Thoracic aorta (tissue), 2 donors: ENCODE measurements at places on chromosomes 3 and 15. TPM values are rescaled to one million over a fixed set of nuclear protein-coding genes. Genes with fewer than 3 reads are reported as not detected.

Gene NPRL2
- 15.4 TPM for total RNA-seq

Gene ZDHHC3
- 70.8 TPM for total RNA-seq

Gene CPNE4
- total RNA-seq: 0.54 TPM

Gene MYRIP
- total RNA-seq: 5.1 TPM

Gene CEP19
- 0.42 TPM for total RNA-seq

DNA sequence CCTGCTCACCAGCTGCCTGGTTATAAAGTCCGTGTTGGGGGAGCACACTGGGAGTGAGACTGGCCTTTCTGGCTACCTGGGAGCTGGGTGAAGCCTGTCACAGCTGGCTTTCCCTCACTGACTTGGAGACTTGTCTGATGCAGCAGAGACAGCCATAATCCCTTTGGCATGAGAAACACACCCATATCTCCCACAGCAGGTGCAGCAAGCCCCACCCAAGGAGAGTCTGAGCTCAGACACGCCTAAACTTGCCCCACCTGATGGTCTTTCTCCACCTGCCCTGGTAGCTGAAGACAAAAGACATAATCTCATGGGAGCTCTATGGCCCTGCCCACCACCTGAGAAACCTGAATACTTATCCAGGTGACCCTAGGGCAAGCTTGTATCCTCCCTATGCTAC, 54.8 kb downstream of the NMD3 start:
- no peaks in the 10 kb centered on the region for H3K27me3 ChIP-seq
- no peak overlapping the region for H3K4me3 ChIP-seq

- no peak overlapping the region for H3K4me3 ChIP-seq
- no peak overlapping the region for H3K27ac ChIP-seq
- H3K4me1 ChIP-seq: no peaks in the 10 kb centered on the region
- H3K36me3 ChIP-seq: no peaks in the 10 kb centered on the region
- no peaks in the 10 kb centered on the region for H3K27me3 ChIP-seq
Measured at GRCh38 chr3:32454731-32455608, 47.7 kb downstream of the CMTM6 start.

DNA sequence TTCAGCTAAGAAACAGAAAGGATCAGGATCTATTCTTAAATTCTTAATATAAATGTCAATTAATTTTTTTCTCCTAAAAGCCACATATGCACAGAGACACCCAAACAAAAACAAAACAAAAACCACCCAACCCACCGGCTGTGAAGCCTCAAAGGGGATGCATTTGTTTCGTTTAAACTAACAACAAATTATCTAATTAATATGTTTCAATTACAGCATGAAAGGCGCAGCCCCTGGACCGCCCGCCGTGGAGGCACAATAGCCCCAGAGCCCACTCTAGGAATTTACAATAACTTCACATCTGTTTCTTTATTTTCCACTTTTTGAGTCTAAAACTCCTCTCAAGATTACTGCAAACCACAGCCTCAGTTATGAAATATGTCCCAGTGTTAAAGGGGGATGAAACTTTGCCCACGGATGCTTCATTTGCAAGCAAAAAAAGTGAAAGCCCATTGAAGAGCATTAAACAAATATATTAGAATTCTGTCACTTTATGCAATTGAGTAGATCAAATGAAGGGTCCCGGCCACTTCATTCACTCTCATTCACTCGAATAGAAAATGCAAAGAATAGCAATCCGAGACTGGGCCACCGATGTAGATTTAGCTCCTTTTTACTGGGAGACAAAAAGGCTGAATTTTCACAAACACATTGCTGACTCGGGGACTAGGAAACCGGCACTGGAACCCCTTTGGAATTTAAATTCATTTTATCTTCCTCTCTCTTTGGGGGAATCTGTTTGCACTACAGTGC, 6.0 kb downstream of the FOXB1 start:
- no peak overlapping the region for H3K4me3 ChIP-seq
- no peak for DNase-seq
- peaks cover 14% of the 10 kb centered on the region for H3K27me3 ChIP-seq
- peaks cover 10% of the 10 kb centered on the region for H3K4me1 ChIP-seq
- no peaks in the 10 kb centered on the region for H3K36me3 ChIP-seq

GRCh38 chr3:157027861-157028745, 131.8 kb downstream of the CCNL1 start:
- H3K36me3 ChIP-seq: no peaks in the 10 kb centered on the region
- DNase-seq: no peak
- no peak overlapping the region for H3K27ac ChIP-seq
- H3K4me3 ChIP-seq: no peak overlapping the region
- H3K27me3 ChIP-seq: no peaks in the 10 kb centered on the region

DNA sequence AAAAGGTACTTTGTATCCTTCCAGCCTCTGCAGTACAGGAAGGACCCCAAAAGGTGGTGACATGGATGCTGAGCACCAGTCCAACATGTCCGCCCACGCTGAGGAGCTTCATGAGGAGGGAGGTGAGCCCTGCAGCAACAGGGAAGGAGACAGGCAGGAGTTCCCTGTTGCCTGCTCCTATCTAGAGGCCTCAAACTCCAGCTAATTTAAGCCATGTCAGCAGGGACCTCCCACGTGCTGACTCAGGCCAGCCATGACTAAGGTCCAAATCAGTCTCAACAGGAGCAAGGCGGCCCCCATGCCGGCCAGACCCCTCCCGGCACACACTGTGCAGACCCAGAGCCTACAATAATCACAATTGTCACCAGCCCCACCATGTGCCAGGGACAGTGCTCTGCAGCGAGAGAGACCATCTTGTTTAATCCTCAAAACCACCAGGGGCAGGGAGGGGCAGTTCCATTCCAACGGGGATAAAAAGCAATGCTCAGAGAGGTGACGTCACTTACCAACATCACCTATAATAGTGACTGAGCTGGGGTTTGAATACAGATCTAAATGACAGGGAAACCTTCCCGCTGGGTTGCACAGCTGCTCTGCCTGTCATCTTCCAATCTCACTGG, 54.5 kb upstream of the GATA2 start:
- H3K4me3 ChIP-seq: no peak overlapping the region
- peaks cover 10% of the 10 kb centered on the region for H3K4me1 ChIP-seq
- no peak for DNase-seq
- H3K36me3 ChIP-seq: no peaks in the 10 kb centered on the region
- no peak overlapping the region for H3K27ac ChIP-seq

- H3K27ac ChIP-seq: no peak overlapping the region
- no peak overlapping the region for H3K4me3 ChIP-seq
- H3K27me3 ChIP-seq: no peaks in the 10 kb centered on the region
- peaks cover 7% of the 10 kb centered on the region for H3K36me3 ChIP-seq
- peaks cover 11% of the 10 kb centered on the region for H3K4me1 ChIP-seq
- no peak for DNase-seq
Measured at GRCh38 chr3:37307321-37307720, 132.9 kb upstream of the LRRFIP2 start.

DNA sequence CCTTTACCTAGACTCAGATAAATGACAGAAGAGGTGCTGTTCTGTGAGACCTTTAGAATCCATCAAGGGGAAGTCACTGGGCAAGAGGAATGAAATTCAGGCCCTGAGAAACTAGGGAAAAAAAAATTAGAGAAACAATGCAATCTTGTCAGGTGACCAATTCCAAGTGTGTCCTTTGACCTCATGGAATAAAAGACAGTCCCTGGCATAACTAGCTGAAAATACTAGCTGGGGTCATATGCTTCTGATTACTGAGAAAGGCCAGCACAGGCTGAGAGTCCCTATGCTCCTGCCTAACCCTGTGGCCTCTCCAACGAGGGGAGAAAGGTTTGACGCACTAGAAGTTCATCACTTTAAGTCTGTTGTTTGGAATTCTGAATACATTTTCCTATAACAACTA, 167.3 kb downstream of the XXYLT1 start:
- H3K27me3 ChIP-seq: no peaks in the 10 kb centered on the region
- H3K4me3 ChIP-seq: no peak overlapping the region
- peaks cover 2% of the 10 kb centered on the region for H3K4me1 ChIP-seq
- no peak for DNase-seq
- no peaks in the 10 kb centered on the region for H3K36me3 ChIP-seq

DNA sequence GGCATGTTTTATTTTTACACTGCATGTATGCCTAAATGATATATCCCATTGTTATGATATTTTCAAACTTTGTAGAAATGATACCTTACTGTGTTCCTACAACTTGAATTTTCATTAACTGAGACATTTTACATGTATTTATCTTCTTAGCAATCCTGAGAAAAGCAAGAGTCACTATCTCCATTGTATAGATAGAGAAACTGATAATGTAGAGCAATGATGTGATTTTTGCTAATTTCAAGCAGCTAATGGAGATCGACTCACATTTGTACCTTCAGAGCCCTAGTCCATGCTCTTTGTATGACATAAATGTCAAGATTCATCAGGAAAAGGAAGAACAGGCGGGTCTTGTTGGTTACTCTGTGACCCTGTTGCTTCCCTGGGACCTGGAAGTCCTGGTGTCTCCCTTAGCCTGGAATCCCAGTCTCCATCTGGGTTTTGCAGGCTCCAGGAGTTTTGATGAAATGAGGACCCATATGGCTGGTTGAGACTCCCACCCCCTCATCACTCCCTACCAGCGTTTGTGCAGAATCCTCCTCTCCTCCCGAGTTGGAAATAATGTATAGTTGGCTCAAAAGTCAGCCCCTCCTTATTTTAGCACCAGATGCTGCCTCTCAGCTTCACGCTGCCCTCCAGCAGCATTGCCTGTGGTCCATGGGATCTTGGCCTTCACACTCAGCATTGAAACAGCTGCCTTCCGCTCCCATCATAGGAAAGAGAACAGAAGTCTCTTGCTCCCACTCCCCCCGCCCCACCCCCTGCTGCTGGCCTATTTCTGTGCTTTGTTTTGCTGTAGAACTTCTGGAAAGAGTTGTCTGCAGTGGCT, 67.1 kb downstream of the APBA2 start:
- H3K4me3 ChIP-seq: no peak overlapping the region
- DNase-seq: no peak
- no peaks in the 10 kb centered on the region for H3K4me1 ChIP-seq
- no peaks in the 10 kb centered on the region for H3K27me3 ChIP-seq
- no peak overlapping the region for H3K27ac ChIP-seq

GRCh38 chr3:171840811-171841619, 2.1 kb upstream of the TMEM212 start:
- no peak for DNase-seq
- no peaks in the 10 kb centered on the region for H3K36me3 ChIP-seq
- no peaks in the 10 kb centered on the region for H3K4me1 ChIP-seq
- no peak overlapping the region for H3K27ac ChIP-seq
- no peak overlapping the region for H3K4me3 ChIP-seq

- H3K4me1 ChIP-seq: no peaks in the 10 kb centered on the region
- H3K36me3 ChIP-seq: no peaks in the 10 kb centered on the region
- no peaks in the 10 kb centered on the region for H3K27me3 ChIP-seq
- no peak overlapping the region for H3K27ac ChIP-seq
- DNase-seq: no peak
- H3K4me3 ChIP-seq: no peak overlapping the region
Measured at GRCh38 chr3:31476209-31476608, 56.5 kb upstream of the STT3B start.

GRCh38 chr15:74432271-74432967, 1.3 kb downstream of the SEMA7A start:
- peaks cover 15% of the 10 kb centered on the region for H3K4me1 ChIP-seq
- peak overlapping the region; percentile 93 for H3K4me3 ChIP-seq
- H3K27ac ChIP-seq: no peak overlapping the region

- no peak overlapping the region for H3K27ac ChIP-seq
- H3K36me3 ChIP-seq: no peaks in the 10 kb centered on the region
- DNase-seq: no peak
Measured at GRCh38 chr15:31046759-31047359, 54.7 kb downstream of the TRPM1 start.

GRCh38 chr15:73907035-73907408, 19.2 kb upstream of the LOXL1 start:
- H3K27ac ChIP-seq: no peak overlapping the region
- no peak overlapping the region for H3K4me3 ChIP-seq
- H3K36me3 ChIP-seq: no peaks in the 10 kb centered on the region
- H3K27me3 ChIP-seq: no peaks in the 10 kb centered on the region
